Foreskin fibroblast (primary cell): ENCODE measurements at places on chromosomes 5 and 9.

- no peak for DNase-seq
Observed at GRCh38 chr5:118533156-118533555, 455.2 kb downstream of the DTWD2 start.

- DNase-seq, result no peak
Observed at GRCh38 chr5:160317434-160317833, 5.1 kb upstream of the CCNJL start.

GRCh38 chr5:150599917-150600511 lies 40.4 kb upstream of the SYNPO start:
- peak; percentile 34 for DNase-seq

GRCh38 chr5:179417016-179417415 lies 71.8 kb upstream of the ADAMTS2 start:
- no peak for DNase-seq

DNA sequence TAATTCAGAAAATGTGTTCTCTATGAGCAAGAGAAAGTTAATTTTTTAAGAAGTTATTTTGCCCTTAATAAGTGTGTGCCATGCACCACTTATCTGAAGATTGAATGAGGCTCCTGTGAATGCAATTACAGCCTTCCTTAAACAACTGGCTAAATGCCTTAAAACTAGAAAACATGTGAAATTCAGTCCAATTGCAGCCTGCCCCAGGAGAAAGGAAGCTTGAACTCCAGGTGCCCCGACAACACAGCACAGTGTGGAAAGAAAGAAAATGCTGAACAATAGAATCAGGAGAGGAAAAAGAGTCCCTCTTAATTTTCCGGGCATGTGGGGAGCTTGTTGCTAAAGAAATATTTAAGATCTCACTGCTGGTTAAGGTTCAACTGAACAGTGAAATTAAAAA lies 8.8 kb downstream of the LHFPL2 start:
- DNase-seq, result no peak

DNA sequence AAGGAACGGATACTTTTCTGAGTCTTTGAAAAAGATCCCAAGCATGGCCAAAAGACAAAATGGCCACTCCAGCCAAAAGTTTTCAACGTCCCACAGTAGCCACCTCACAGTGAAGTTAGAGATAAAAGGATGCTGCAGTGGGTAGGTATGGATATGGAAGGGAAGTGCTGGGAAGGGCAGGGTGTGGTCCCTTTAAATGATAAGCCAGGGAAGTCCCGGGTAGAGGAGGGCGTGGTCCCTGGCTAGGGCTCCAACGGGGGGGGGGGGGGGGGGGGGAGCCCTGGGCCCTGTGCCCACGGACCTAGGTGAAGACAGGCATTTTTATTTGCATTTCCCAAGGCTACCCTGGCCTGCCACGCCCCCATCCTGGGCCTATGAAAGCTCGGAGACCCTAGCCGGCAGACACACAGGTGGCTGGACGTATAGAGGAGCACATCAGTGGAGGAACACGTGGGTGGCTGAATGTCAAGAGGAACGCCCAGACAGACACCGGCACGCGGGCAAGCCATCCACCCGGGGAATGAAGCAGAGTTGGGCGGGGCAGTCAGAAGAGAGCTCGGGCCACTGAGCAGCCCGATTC lies 306.7 kb downstream of the NFIB start:
- no peak for DNase-seq

DNA sequence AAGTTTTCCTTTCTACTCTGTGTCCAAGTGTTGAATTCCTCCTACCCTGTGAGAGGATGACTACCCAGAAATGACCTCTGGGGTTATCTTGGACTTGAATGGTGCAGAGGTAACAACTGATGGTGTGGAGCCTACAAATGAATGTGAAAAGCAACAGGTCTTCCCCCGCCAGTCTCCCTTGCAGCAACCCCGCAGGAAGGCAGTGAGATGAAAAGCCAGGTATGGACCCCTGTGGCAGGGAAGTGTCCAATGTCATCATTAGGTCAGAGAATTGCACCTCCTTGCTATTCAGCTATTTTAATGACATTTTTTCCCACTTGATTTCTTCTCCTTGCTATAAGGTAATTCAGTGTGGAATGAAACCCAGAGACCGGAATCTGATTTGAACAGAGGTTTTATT lies 58.5 kb downstream of the MAT2B start:
- DNase-seq, result no peak

- no peak for DNase-seq
Observed at GRCh38 chr9:91844701-91845291, 105.2 kb downstream of the ROR2 start.

GRCh38 chr5:59007460-59008063 lies 424.7 kb downstream of the RAB3C start:
- DNase-seq, result no peak

- no peak for DNase-seq
Observed at GRCh38 chr5:172499287-172499686, 45.0 kb upstream of the SH3PXD2B start.

DNA sequence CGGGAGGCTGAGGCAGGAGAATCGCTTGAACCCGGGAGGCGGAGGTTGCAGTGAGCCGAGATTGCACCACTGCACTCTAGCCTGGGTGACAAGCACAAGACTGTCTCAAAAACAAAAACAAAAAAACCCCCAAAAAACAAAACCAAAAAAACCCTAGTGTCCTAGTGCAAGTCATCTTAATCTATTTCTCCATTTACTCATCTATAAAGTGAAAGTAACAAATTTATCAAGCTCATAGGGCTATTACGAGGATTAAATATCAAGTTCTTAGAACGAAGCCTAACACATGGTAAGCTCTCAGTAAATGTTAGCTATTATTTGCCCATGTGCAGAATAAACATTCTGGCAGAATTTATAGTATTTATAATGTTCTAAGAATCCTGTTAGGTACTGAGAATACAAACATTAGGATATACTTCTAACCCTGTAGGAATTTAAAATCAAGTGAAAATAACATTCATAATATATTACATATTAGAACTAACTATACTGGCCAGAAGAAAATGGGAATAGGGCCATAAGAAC lies 45.0 kb downstream of the GOLPH3 start:
- DNase-seq, result no peak

GRCh38 chr5:74212336-74212735 lies 428.2 kb downstream of the ENC1 start:
- DNase-seq, result no peak

- DNase-seq, result no peak
Observed at GRCh38 chr9:133981958-133982681, 10.0 kb downstream of the VAV2 start.

- DNase-seq, result no peak
Observed at GRCh38 chr5:92730486-92730885, 850.5 kb downstream of the NR2F1-AS1 start.

GRCh38 chr9:88835038-88835466 lies 156.2 kb upstream of the S1PR3 start:
- no peak for DNase-seq

- no peak for DNase-seq
Observed at GRCh38 chr9:25310961-25311360, 367.3 kb downstream of the TUSC1 start.

- DNase-seq, result no peak
Observed at GRCh38 chr5:55594671-55595070, 59.9 kb upstream of the PLPP1 start.

GRCh38 chr9:112271466-112272098 lies 61.8 kb downstream of the PTBP3 start:
- no peak for DNase-seq

DNA sequence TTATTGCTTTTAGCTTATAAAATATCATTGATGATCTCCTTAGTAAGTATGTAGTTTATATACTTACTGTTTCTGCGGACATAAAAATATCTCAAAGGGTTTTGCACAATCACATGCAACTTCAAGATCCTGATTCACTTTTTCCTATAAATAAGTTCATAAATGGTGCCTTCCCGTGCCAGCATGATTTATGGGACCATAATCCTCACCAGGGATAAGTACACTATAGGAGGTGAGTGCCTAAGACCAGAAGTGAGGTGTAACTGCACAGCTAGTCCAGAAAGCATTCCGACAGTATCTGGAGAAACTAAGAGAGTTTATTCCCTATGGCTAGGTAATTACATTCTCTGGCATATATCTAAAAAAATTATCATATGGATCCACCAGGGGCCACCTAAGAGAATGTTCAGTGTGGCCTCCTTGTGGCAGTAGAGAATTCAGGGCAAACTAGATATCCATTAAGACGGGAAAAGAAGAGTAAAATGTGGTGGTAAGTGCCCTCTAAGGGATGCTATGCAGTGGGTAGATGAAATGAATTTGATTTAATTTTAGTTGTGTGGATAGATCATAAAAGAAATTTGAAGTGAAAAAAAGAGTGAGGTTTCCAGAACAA lies 402.5 kb upstream of the SLC24A2 start:
- DNase-seq, result no peak

- no peak for DNase-seq
Observed at GRCh38 chr5:134575316-134575715, 49.8 kb downstream of the JADE2 start.

GRCh38 chr9:116070256-116070914 lies 83.2 kb upstream of the PAPPA start:
- peak; percentile 72 for DNase-seq

DNA sequence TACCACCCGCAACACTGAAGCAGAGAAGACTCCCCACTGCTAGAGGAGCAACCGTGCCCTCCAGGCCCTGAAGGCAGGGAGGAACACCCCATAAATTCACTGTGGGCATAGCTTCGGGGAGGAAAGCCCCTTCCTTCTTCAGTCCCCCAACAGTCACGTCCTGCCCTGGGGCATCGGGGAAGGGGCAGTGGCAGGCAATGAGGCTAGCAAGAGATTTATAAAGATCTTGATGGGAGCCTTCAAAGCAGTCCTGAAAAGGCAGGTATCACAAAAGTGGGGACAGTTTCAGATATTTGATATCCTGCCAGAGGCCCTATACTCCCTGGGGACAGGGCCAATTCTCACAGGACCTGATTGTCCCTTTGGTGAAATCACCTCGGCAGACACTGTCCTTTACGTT lies 16.9 kb upstream of the TRIM14 start:
- DNase-seq, result no peak

GRCh38 chr5:60163762-60164161 lies 270.2 kb upstream of the PDE4D start:
- DNase-seq, result no peak

DNA sequence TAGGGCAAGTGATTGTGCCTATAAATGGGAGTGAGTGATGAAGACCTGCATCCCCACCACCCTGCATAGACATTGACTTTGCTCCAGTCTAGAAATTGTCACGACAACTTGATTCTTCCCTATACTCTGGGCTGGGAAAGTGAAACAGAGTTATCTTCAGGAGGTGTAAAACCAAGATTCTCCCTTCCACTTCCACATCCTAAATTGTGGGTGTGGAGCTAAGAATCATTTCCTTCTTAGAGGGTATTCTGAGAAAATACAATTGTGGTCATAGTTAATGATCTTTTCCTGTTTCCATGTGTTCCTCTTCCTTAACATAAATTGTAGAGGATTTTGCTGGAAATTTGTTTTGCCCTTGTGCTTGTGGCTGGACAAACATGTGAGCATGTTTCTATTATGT lies 96.8 kb upstream of the PJA2 start:
- no peak for DNase-seq

GRCh38 chr5:2998106-2998505 lies 246.6 kb upstream of the IRX2 start:
- no peak for DNase-seq

GRCh38 chr5:127423173-127423798 lies 94.2 kb upstream of the PRRC1 start:
- DNase-seq, result no peak

DNA sequence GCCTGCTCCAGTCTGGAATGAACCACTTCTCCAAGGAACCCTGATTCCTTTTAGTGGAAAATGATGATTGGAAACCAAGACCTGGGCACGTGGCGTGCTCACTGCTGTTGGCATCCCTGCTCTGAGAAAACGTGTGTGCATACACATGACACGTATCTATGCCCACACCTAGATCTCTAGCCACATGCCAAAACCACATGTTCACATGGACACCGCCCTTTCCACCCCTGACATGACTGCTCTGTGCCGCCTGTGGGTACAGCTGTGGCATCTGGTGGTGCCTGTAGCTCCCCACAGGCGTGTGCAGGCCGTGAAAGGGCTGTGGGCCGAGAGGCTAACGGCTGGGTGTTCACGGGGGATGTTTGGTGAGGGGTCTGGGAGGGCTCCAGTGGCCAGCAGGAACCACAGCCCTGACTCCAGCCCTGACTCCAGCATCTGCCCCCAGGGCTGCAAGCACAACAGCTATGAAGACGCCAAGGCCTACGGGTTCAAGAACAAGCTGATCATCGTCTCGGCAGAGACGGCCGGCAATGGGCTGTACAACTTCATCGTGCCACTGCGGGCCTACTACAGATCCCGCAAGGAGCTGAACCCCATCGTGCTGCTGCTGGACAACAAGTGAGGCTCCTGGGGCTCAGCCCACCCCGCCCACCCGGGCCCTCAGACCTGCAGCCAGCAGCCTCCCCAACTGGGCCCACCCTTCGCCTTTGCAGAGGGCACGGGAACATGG lies 75.1 kb downstream of the KCNT1 start:
- no peak for DNase-seq

- DNase-seq, result peak; percentile 27
Observed at GRCh38 chr9:109064963-109065702, 51.8 kb upstream of the CTNNAL1 start.

- no peak for DNase-seq
Observed at GRCh38 chr9:137988051-137988450, 110.5 kb downstream of the CACNA1B start.

- DNase-seq, result peak; percentile 39
Observed at GRCh38 chr5:60092671-60093422, 199.3 kb upstream of the PDE4D start.

DNA sequence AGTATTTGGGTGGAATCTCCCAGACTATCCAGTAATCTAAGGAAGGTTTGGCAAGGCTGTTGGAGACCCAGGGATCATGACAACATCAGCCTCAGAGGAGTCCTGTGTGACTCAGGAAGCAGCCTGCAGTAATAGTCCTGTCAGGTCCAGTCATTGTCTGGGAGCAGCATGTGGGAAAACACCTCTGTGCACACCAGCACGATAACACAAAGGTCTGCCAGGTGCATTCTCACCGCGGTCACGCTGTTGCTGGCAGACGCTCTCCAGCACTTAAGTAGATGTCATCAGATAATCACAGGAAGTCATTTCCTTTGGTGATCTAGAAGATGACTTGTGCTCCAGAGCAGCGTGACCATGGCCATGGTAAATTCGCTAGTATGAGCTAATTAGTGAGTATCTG lies 99.2 kb upstream of the IQGAP2 start:
- no peak for DNase-seq

GRCh38 chr9:9942764-9943424 lies 669.9 kb downstream of the PTPRD start:
- peak; percentile 6 for DNase-seq

- DNase-seq, result peak; percentile 76
Observed at GRCh38 chr9:38682713-38683112, 37.2 kb downstream of the FAM240B start.

DNA sequence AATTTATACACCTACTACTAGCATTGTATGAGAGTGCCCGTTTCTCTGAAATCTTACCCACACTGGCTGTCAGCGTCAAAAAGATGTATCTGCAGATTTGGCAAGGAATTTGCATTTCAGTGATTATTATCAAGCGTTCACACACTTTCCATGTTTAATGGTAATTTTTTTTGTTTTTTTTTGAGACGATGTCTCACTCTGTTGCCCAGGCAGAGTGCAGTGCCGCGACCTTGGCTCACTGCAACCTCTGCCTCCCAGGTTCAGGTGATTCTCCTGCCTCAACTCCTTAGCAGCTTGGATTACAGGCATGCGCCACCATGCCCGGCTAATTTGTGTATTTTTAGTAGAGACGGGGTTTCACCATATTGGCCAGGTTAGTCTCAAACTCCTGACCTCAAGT lies 14.3 kb downstream of the ABL1 start:
- DNase-seq, result no peak
